Islet precursor cell (in vitro differentiated cells): ENCODE measurements at places on chromosomes 5 and 9.

- DNase-seq: no peak
Measured at GRCh38 chr9:83472221-83472665, 66.0 kb downstream of the FRMD3 start.

DNA sequence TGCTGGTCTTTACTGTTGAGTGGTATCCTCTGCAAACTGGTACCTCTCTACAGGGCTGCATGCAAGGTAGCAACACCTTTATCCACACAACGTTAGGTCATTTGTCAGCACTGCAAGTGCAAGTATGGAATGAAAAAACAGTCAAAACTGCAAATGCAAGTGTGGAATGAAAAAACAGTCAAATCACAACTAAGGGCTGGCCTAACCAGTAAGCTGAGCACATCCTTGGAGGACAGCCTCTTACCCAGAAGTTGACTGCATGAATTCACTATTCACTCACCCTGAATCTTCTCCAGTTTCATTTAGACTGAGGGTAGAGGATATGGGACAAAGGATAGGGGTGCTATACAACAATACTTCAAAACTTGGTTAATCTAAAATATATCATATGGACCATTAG, 158.4 kb downstream of the PPP2R2B start:
- DNase-seq: no peak

DNA sequence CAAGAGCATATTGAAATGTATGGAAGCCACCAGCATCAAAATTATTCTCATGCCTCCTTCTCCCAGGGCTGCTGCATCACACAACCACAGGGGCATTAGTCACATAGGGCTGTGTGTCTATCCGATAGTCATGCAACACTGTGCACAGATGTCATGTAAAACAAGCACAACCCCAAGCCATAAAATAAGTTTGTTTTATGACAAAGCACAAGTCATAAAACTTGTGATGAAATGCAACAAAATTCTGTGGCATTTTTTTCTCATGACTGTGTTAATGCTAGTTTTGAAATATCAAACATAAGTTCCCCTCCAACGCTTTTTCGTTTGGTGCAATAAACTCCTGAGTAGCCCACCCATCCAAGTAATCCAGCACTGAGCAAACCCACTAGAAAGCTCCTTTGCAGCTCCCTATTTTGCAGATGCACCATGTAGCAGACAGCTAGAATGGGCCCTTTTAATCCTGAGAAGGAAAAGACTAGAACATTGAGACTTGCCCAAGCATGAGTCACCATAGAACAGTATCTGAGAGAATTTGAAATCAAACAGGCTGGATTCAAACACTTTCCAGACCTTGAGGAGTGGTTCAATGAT, 93.3 kb upstream of the ZNF366 start:
- no peak for DNase-seq

- DNase-seq: peak; percentile 93
Measured at GRCh38 chr9:129278391-129279237, 100.6 kb upstream of the IER5L start.

GRCh38 chr5:144151026-144151425, 19.4 kb downstream of the YIPF5 start:
- no peak for DNase-seq

GRCh38 chr5:161190778-161191177, 338.8 kb upstream of the ATP10B start:
- no peak for DNase-seq

DNA sequence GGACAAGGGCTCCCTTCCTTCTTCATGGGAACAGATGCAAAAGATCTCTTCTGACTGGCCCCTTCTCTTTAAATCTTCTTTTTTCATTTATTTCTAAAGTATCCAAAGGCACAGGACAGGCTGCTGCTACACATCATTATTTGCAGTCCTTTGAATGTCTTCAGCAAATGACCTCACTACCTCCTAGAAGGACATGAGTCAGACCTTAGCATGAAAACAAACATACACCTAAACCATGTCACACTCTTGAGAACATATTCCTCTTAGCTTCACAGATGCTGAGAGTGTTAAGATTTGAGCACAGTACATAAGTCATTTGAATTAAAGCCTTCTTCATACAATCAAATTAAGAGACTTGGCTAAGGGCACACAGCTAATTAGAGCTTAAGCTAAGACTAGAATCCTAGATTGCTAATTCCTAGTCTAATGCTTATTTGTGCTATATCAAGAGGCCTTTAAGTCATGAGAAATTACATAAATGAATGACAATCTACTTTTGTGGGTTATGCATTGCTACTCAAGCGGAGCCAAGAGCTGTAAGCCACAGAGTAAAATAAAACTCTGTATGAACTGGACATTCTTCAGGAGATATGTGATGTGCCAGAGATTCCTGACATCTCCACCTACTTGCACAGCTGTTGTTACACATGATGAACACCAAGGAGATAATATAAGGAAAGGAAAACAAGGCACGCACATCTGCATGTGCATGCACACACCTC, 109.1 kb upstream of the PTGER4 start:
- no peak for DNase-seq

- DNase-seq: no peak
Measured at GRCh38 chr9:133576031-133576874, 32.9 kb downstream of the FAM163B start.

DNA sequence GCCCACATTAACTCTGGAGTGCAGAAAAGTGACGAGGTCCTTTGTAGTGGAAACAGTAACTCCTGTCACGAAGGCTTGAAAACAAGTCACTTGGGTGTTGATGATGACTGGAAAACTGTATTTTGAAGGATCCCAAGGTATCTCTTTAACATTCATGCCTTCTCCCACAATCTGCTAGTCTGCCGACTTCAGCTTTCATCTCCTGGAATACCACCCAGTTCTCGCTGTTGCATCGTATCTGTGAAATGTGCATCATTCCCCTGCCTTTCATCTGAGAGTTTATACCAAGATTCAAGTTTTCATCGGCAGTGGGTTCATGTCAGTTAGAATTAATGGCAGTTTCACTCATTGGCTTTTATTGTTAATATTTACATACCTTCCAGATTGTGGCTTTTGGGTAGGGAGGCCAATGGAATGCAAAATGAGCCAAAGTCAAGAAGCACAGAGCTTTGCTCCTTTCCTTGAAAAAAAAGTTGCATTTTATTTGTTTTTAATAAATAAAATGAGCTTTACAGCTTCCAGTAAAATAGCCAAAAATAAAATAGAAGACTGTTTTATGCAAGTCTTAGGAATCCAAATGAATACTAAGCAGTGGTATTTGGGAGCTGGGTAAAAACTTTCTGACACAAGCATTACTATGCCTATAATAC, 575.2 kb upstream of the WWC1 start:
- no peak for DNase-seq

- DNase-seq: no peak
Measured at GRCh38 chr9:82153032-82153431, 164.5 kb downstream of the SPATA31D1 start.
